Activated T-cell treated with anti-CD3 and anti-CD28 coated beads, Interleukin-2, amount 50 U/mL, for 72 hours (primary cell): ENCODE measurements at places on chromosomes 5 and 9. TPM values are rescaled to one million over a fixed set of nuclear protein-coding genes. Genes with fewer than 3 reads are reported as not detected.

Gene GABRA1
- total RNA-seq: not detected

DNA sequence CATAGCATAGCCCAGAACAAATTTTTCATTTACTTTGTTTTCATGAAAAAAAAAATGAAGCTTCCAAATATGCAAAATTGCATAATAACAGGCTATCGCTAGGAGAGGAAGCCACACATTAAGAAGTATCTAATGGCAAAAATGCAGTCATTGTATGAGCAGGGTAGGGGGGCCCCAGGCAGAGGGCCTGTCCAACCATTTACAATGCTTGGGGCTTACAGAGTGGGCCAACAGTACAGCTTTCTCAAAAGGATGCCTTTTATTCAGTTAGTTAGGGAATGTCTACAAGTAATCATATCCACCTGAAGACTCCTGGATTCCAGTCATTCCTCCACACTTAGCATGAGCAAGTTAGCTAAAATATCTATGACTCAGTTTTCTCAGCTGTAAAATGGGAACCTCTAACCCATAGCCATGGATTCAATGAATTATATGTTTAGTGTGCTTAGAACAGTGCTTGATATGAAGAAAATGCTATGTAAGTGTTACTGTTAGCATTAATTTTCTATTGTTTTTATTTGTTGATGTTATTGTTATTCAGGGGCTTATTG, 117.7 kb downstream of the GAS1 start:
- H3K27me3 ChIP-seq: peaks cover 12% of the 10 kb centered on the region
- no peak overlapping the region for H3K27ac ChIP-seq
- H3K36me3 ChIP-seq: no peaks in the 10 kb centered on the region
- H3K4me1 ChIP-seq: no peaks in the 10 kb centered on the region
- no peak overlapping the region for H3K4me3 ChIP-seq

GRCh38 chr5:61808091-61808490, 476.0 kb downstream of the ZSWIM6 start:
- no peak overlapping the region for H3K27ac ChIP-seq
- no peak overlapping the region for H3K4me3 ChIP-seq
- no peak for DNase-seq
- H3K36me3 ChIP-seq: no peaks in the 10 kb centered on the region
- no peaks in the 10 kb centered on the region for H3K4me1 ChIP-seq

Gene GCNT1
- total RNA-seq: 4.2 TPM

DNA sequence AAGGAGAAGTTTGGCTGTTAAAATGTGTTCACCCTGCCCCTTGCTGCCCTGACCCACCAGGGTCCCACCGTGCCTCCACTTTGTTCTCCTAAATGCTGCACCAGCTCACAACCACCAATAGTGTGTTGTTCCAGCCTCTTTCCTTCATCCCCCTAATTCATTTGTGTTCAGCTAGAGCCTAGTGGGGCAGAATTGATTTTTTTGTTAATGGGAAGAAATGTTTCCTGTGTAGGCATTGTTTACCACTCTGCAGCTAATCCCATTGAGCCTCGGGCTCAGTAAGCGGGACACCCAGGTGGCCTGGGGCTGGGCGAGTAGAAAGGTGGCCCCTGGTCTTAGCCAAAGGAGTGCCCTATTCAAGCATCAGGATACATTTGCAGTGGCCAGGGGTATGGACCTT, 127.6 kb downstream of the MVB12B start:
- H3K36me3 ChIP-seq: no peaks in the 10 kb centered on the region
- H3K4me3 ChIP-seq: no peak overlapping the region
- H3K27me3 ChIP-seq: peaks cover 12% of the 10 kb centered on the region
- H3K4me1 ChIP-seq: no peaks in the 10 kb centered on the region

- H3K4me1 ChIP-seq: no peaks in the 10 kb centered on the region
- no peaks in the 10 kb centered on the region for H3K36me3 ChIP-seq
- no peak overlapping the region for H3K27ac ChIP-seq
- peaks cover 12% of the 10 kb centered on the region for H3K27me3 ChIP-seq
- H3K4me3 ChIP-seq: no peak overlapping the region
These were observed 98.9 kb downstream of the ACTL7B start for GRCh38 chr9:108756746-108757490.

GRCh38 chr5:35443803-35444595, 173.7 kb upstream of the SPEF2 start:
- H3K4me1 ChIP-seq: no peaks in the 10 kb centered on the region
- DNase-seq: no peak
